Bronchus fibroblast of lung (primary cell): ENCODE measurements at places on chromosomes 4 and X. TPM values are rescaled to one million over a fixed set of nuclear protein-coding genes. Genes with fewer than 3 reads are reported as not detected.

SMIM31 gene
- not detected in 2 replicates for total RNA-seq

FAT1 gene
- total RNA-seq: 58.8 and 59.9 TPM in 2 replicates

CENPE gene
- total RNA-seq: 9.8 and 16.6 TPM in 2 replicates

AMER1 gene
- total RNA-seq: 1.0 TPM in 2 replicates

SAT1 gene
- 48.2 and 66.7 TPM in 2 replicates for total RNA-seq

SCML2 gene
- 1.2 TPM in 2 replicates for total RNA-seq

TLR2 gene
- 1.8 and 1.9 TPM in 2 replicates for total RNA-seq

EDA2R gene
- total RNA-seq: 2.8 and 3.2 TPM in 2 replicates

TMEM185A gene
- 6.4 and 8.6 TPM in 2 replicates for total RNA-seq

XPNPEP2 gene
- total RNA-seq: 0.59 and 1.5 TPM in 2 replicates

EDA gene
- total RNA-seq: 0.30 and 0.34 TPM in 2 replicates

STBD1 gene
- total RNA-seq: 3.7 TPM in 2 replicates
